ENCODE measurements at places on chromosomes 1 and 21. TPM values are rescaled to one million over a fixed set of nuclear protein-coding genes. Genes with fewer than 3 reads are reported as not detected.

Gene DPT
- total RNA-seq, result not detected

Gene BARHL2
- total RNA-seq, result 0.18 TPM

Gene S100A5
- total RNA-seq, result not detected

Gene OLFML2B
- 0.75 TPM for total RNA-seq

Gene PPCS
- 38.7 TPM for total RNA-seq

Gene KIF21B
- total RNA-seq, result 15.1 TPM

Gene ST6GALNAC3
- total RNA-seq, result 6.3 TPM

Gene VASH2
- total RNA-seq, result 30.6 TPM

Gene LYST
- total RNA-seq, result 1.8 TPM

Gene KRTAP7-1
- not detected for total RNA-seq

Gene BTBD19
- 5.3 TPM for total RNA-seq

Gene NLRP3
- not detected for total RNA-seq

Gene PRUNE1
- 31.0 TPM for total RNA-seq

Gene PRAMEF15
- total RNA-seq, result not detected
